ENCODE measurements at places on chromosomes 11 and 22. TPM values are rescaled to one million over a fixed set of nuclear protein-coding genes. Genes with fewer than 3 reads are reported as not detected.
A peak's percentile ranks its signal among the peaks of the same experiment; 100 is the strongest.

SCGB1D2 gene
- not detected for total RNA-seq

THAP12 gene
- total RNA-seq: 12.7 TPM

- no peaks in the 10 kb centered on the region for H3K36me3 ChIP-seq
- H3K4me3 ChIP-seq: no peak overlapping the region
- no peaks in the 10 kb centered on the region for H3K4me1 ChIP-seq
- no peak for DNase-seq
- no peak overlapping the region for H3K27ac ChIP-seq
Observed at GRCh38 chr22:33659448-33659847, 260.8 kb downstream of the LARGE1 start.

OR10V1 gene
- total RNA-seq: not detected

ACRV1 gene
- not detected for total RNA-seq

- peaks cover 49% of the 10 kb centered on the region for H3K4me1 ChIP-seq
- peak overlapping the region; percentile 51 for H3K27ac ChIP-seq
- H3K36me3 ChIP-seq: no peaks in the 10 kb centered on the region
- no peak overlapping the region for H3K4me3 ChIP-seq
Observed at GRCh38 chr11:70082829-70083228, 4.7 kb downstream of the ANO1 start.

GRCh38 chr22:22590136-22590891 lies 31.2 kb upstream of the PRAME start:
- no peaks in the 10 kb centered on the region for H3K27me3 ChIP-seq
- no peak for DNase-seq
- no peak overlapping the region for H3K4me3 ChIP-seq

DNA sequence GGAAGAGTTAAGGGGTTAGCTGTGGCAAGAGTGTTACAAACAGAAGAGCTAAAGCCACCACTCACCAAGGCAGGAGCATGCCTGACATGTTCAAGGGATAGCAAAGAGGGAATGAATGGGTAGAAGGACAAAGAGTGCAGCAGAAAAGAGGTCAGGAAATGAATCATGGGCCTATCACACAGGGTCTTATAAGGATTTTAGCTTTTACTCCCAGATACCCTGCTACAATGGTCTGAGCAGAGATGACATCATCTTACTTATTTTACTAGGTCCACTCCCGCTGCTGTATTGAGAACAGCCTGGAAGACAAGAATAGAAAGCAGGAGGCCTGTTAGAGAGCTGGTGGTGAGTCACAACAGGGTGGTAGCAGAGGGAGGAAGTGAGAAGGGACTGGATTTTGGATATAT lies 9.8 kb downstream of the TRAF6 start:
- H3K4me3 ChIP-seq: no peak overlapping the region
- H3K27ac ChIP-seq: peak overlapping the region; percentile 81
- peaks cover 44% of the 10 kb centered on the region for H3K36me3 ChIP-seq
- H3K27me3 ChIP-seq: no peaks in the 10 kb centered on the region

DNA sequence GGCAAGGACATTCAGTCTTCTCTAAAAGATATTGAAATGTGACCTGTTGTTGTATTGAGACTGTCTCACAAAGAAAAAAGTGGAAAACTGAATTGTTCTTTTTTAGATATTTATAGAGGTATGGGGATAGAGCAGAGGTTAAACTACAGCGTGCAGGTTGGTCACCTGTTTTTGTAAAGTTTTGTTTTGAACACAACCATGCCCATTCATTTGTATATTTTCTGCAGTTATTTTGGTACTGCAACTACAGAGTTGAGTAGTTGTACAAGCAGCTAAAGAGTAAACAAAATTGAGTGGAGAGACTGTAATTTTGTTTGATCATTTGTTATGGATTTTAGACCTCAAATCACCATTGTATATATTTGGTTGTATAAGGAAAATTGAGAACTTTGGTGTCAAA lies 11.3 kb downstream of the EED start:
- H3K27ac ChIP-seq: no peak overlapping the region
- DNase-seq: no peak
- H3K36me3 ChIP-seq: peaks cover 14% of the 10 kb centered on the region
- H3K4me3 ChIP-seq: no peak overlapping the region
- H3K27me3 ChIP-seq: no peaks in the 10 kb centered on the region

- DNase-seq: no peak
- H3K27me3 ChIP-seq: no peaks in the 10 kb centered on the region
- no peak overlapping the region for H3K4me3 ChIP-seq
- peaks cover 12% of the 10 kb centered on the region for H3K36me3 ChIP-seq
- H3K4me1 ChIP-seq: peaks cover 44% of the 10 kb centered on the region
Observed at GRCh38 chr22:50471962-50472361, 2.9 kb downstream of the SBF1 start.

TUB gene
- 12.9 TPM for total RNA-seq

GRCh38 chr11:68160100-68160695 lies 39.0 kb upstream of the CHKA start:
- peaks cover 35% of the 10 kb centered on the region for H3K36me3 ChIP-seq
- no peak overlapping the region for H3K27ac ChIP-seq
- DNase-seq: no peak
- H3K4me1 ChIP-seq: no peaks in the 10 kb centered on the region
- no peaks in the 10 kb centered on the region for H3K27me3 ChIP-seq
